OCI-LY7 (cell line): ENCODE measurements at places on chromosomes 2 and 18. TPM values are rescaled to one million over a fixed set of nuclear protein-coding genes. Genes with fewer than 3 reads are reported as not detected.

DNA sequence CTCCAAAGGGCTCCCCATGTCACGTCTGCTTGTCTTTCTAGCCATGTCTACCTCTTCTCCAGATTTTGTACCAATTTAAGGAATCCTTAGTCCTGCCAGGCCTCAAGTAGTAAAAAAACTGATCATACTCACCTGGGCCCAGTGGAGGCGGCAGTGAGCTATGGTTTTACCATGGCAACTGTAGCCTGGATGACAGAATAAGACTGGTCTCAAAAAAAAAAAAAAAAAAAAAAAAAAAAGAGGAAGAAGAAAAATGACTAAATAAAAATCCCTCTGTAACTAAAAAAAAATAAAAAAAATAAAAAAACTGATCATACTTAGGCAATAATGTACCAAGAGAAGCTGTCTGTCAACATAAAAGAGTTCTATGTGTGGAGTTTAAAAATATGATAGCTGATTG, 221.6 kb downstream of the NR4A2 start:
- peak; percentile 15 for DNase-seq

The POLE4 gene
- 49.0 and 52.3 TPM in 2 replicates for total RNA-seq

- no peak for DNase-seq
Observed at GRCh38 chr2:147076634-147077033, 768.2 kb upstream of the ACVR2A start.

GRCh38 chr18:13199169-13199568, 19.4 kb upstream of the LDLRAD4 start:
- DNase-seq, result no peak

GRCh38 chr2:49490710-49491109, 336.4 kb upstream of the FSHR start:
- peak; percentile 29 for DNase-seq

GRCh38 chr2:61090386-61090921, 24.8 kb downstream of the SANBR start:
- no peak for DNase-seq

GRCh38 chr18:62018034-62018758, 125.4 kb upstream of the RNF152 start:
- no peak for DNase-seq

- no peak for DNase-seq
Observed at GRCh38 chr2:149732001-149732685, 144.6 kb upstream of the MMADHC start.
